ENCODE measurements at places on chromosomes 7 and 10.

GRCh38 chr7:149824301-149824741, 13.9 kb upstream of the ZNF862 start:
- no peak for DNase-seq

GRCh38 chr7:94154858-94155257, 150.7 kb upstream of the BET1 start:
- no peak for DNase-seq

- DNase-seq = no peak
These were observed 139.3 kb upstream of the KLF6 start for GRCh38 chr10:3924344-3924743.

- no peak for DNase-seq
These were observed 84.0 kb upstream of the BTBD16 start for GRCh38 chr10:122186816-122187810.

DNA sequence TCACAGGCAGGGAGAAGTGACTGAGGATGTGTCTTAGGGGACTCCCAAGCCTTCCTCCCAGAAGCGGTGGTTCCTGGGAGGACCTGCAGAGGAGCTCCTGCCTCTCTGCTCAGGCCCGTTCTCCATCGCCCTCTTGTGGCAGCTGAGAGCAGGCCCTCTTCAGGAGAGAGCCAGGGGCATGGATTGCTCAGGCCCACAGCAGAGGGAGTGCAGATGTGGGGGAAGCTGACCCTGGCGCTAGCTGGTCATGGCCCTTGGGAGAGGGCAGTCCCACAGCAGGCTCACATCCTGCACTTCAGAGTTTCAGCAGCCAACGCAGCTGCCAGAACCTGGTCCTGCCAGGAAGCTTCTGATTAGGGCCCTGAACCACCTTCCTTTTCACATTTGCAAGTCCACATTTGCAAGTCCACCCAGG, 94.8 kb upstream of the TARP start:
- peak; percentile 84 for DNase-seq

DNA sequence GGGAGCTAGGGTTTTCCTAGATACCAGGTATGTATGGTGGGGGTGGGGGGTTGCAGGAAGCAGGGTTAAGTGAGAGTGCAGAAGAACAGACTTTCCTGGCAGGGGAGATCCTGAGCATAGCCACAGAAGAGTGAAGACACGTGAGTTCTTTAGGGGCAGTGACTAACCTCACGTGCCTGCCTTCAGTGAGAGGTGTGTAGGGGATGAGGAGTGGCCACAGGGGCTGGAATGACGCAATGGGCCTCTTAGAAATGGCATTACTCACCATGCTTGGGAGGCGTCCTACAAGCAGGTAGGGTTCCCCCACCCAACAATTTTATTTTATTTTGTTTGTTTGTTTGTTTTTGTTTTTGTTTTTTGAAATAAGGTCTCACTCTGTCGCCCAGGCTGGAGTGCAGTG, 698.6 kb upstream of the NRP1 start:
- DNase-seq = no peak

DNA sequence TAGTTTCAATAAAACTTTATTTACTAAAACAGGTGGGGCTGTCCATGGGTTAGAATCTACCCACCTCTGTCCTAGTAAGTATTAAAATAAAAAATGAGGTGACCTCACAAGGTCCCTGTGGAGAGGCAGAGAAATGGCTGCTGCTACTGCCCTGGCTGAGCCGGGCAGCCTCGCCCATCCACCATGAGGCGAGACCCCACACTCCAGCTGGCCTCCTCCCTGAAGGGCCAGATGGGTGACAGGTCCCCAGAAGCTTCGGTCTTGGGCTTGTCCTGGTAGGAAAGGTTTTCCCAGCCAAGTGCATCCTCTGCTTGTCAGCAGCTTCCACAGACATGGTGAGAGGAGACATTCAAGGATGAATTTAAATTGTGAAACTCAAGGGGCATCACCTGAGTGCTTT, 565.8 kb downstream of the PTPRN2 start:
- no peak for DNase-seq
